ENCODE measurements at places on chromosomes 5 and 9.

- DNase-seq, result no peak
Measured at GRCh38 chr9:89864257-89864656, 259.4 kb downstream of the GADD45G start.

- peak; percentile 98 for DNase-seq
Measured at GRCh38 chr9:125763394-125763801, 16.2 kb downstream of the PBX3 start.

DNA sequence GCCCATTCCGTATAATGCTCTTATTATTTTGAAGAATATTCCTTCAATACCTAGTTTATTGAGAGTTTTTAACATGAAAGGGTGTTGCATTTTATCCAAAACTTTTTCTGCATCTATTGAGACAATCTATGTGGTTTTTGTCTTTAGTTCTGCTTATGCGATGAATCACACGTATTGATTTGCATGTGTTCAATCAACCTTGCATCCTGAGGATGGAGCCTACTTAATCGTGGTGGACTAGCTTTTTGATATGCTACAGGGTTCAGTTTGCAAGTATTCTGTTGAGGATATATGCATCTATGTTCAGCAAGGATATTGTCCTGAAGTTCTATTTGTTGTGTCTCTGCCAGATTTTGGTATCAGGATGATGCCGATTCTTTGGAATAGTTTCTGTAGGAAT is 1070.3 kb upstream of the CDH18 start:
- no peak for DNase-seq

DNA sequence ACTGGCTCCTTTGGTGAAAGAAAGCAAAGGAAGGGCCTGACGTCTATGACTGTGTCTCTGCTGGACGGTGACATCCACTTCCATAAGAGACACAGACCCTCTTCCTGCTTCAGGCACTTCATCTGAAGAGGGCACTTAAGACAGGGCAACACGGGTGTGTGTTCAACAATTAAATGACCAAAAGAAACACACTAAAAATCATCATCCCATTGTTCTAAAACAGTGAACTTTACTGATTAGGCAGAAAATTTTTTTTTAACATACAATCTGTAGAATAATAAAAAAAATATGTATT is 58.5 kb downstream of the GOLM1 start:
- DNase-seq, result no peak

- DNase-seq, result no peak
Measured at GRCh38 chr9:113753398-113754119, 122.5 kb upstream of the ZNF618 start.

GRCh38 chr9:93058355-93059010 is at the start of gene SUSD3:
TSS of gene SUSD3 (plus strand) at chr9:93058701. CDS start at chr9:93058743, 42 bp downstream.
- DNase-seq, result no peak

DNA sequence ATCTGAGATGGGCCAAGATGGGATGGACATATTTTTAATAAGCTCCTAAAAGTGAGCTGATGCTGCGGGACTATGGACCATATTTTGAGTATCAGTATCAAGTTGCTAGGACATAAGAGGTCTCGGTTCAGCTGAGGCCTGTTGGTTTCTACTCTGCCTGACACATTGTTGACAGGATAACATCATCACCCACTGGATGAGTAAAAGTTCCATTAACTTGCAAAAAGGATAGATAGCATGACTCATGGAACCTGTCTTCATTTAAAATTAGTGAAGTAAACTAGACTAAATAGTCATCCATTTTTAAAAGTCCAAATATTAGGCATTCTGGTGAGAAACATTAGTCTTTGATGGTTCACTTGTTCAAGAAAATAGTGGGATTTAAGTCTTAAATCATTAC is 33.3 kb downstream of the PARP8 start:
- DNase-seq, result no peak

DNA sequence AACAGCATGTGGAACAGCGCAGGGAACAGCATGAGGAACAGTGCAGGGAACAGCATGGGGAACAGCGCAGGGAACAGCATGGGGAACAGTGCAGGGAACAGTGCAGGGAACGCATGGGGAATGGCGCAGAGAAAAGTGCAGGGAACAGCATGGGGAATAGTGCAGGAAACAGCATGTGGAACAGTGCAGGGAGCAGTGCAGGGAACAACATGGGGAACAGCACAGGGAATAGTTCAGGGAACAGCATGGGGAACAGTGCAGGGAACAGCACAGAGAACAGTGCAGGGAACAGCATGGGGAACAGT is 2.0 kb downstream of the LCN8 start:
- no peak for DNase-seq

DNA sequence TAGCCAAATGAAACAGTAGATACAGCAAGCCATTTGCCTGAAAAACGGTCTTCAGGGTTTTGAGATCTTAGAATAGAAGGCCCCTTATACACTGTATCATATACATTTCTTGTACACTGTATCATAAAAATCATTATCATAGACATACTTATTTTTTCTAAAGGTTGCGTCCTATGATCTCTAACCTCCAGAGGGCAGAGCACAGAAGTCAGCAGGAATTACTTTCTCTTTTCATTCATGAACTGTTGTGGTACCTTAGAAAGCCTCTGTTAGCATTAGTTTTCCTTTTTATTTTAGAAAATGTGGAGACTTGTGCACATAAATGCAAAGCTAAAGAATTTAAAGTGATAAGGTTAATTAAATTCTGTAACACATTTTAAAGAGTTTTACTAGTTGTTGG is 115.4 kb downstream of the OXCT1 start:
- no peak for DNase-seq

- no peak for DNase-seq
Measured at GRCh38 chr9:107142896-107143603, 140.0 kb upstream of the RAD23B start.

DNA sequence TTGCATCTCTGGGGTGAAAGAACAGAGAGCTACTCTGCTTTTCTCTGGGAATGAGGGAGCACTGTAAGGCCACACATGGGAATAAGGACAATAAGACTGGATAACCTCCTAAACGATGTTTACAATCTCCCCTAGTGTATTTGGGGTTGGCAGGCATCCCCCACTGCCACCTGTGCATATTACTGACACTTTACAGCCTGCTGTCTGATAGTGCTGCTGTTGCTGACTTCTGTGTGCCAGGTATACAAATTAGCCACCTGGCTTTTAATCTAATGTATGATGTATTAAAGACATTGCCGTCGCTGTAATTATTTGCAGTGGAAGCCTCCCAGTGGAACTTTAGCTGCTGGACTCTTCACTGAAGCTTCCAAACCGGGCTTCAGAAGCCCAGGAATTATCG is 4.4 kb upstream of the SHISAL2B start:
- no peak for DNase-seq

DNA sequence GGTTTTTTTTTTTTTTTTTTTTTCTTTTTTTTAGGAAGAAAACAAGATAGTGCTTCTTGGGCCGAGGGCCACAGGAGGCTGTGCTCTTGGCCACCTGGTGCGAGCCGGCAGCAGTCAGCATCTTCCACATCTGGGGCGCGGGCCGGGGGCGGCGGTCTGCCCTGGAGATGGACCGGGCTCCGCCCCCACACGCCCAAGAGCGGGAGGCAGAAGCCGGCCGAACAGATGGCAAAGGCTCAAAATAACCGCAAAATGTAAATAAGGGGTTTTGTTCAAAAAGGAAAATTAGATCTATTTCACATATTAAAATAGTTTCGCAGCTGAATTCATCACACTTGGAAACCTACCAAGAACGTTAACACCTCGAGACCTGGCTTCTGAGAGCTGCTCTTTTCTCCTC is 51.5 kb upstream of the UBAC1 start:
- DNase-seq, result no peak

DNA sequence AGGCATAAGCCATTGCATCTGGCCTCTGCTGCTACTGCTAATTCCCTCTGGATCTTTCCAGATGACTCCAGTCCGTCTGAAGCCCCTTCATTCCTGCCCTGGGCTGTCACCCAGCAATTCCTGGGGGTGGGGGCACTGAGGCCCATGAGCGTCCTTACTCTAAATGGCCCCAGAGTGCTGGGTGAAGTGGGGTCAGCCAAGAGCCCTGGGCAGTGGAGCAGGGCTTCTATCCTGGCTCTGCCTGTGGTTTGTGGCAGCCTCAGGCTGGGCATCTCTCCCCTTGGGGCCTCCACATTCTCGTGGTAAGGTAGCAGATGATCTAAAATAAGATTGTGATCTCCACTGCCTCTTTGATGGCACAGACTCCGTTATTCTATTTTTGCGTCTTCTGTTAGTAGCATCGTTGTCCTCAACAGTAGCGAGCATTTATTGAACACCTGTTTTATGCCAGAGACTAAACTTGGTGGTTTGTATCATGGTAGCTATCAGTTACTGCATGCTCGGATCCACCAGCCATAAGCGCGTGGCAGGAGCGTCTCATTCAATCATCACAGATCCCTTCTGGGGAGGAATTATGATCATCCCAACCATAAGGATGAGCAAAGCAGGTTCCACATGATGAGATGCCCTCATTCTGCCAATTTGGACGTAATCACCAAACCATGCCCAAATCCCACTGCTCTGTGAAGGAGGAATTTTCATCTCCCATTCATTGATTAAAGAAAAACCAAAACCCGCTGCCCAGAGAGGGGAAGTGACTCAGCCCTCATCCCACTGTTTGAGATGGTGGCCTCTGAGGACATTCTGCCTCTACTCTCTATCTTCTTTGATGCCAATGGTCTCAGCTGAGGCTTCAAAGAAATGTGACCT is 21.9 kb upstream of the DUSP1 start:
- no peak for DNase-seq

GRCh38 chr9:121199921-121200320 is 1.7 kb downstream of the RAB14 start:
- DNase-seq, result no peak

- no peak for DNase-seq
Measured at GRCh38 chr9:11257992-11258391, 645.2 kb upstream of the PTPRD start.

- no peak for DNase-seq
Measured at GRCh38 chr9:115469841-115470240, 351.9 kb upstream of the TNC start.

DNA sequence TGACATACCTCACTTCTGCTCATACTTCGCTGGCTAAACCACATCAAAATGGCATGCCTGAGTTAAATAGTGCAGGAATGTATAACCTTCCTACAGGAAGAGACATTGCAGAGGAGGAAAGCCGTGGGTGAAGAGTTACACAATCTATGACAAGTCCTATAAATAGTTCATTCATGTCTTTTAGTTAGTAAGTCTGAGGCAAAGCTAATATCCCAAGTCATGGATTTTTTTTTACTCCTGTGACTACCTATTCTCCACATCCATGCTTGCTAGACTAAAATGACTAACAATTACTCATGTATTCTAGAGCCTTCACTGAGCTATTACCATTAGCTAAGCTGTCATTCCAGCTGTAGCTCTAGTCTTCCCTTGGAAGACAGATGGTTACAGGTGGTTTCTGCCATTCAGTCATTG is 391.3 kb downstream of the NR2F1-AS1 start:
- no peak for DNase-seq

- DNase-seq, result no peak
Measured at GRCh38 chr9:34988218-34989002, 1.1 kb upstream of the DNAJB5 start.

DNA sequence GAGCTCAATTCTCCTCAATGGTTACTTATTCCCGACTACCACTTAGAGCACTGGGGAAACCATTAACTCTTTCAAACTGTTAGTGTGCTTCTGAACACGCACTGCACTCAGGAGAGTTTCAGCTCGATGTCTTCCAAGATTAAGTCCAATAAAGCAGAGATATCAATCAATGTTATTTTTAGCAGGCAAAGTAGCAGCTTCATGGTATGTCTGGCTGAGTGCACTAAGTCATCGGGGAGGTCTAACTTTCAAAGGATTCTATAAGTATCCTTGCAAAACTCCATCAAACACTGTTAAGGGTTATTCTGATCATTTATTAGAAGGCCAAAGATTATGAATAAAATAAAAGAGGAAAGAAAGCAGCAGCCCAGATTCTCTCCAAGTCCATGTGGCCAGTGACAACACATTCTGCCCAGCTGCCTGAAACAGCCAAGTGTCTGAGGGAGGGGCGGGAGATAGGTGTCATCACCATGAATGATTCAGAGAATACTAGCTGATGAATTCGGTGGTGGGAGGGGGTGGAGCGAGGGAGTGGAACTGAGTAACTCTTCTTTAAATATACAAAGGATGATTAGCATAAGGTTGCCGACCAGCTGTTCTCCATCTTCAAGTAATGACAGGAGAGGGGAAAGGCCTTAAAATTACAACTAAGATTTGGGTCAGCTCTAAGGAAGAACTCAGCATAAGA is 21.3 kb downstream of the NREP start:
- DNase-seq, result peak; percentile 94

DNA sequence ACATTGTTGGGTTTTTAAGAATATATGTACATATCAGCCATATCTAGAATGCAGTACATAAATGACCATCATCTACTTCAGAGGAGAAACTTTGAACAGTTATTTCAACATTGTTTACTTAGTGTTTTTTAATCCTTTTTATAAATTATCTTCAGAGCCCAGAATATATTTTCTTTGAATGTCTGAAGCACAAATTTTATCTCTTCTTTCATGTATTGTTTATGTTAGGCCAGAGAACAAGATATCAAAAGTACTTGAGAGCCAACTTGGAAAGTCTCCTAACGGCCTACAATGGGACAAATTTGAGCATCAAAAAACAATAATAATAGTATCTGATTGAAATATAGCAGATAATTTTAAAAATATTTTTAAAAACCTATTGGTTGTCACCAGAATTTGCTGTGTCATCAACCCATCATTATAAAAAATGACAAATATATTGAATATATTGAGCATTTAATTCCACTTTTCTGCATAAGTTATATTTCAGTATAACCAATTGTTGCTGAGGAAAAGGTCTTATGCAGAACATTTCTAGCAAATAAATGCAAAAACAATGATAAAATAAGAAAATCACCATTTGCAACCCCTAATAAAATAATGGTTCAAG is 67.5 kb upstream of the CCNG1 start:
- DNase-seq, result no peak

GRCh38 chr9:107487521-107488374 is 1.8 kb downstream of the KLF4 start:
- no peak for DNase-seq

DNA sequence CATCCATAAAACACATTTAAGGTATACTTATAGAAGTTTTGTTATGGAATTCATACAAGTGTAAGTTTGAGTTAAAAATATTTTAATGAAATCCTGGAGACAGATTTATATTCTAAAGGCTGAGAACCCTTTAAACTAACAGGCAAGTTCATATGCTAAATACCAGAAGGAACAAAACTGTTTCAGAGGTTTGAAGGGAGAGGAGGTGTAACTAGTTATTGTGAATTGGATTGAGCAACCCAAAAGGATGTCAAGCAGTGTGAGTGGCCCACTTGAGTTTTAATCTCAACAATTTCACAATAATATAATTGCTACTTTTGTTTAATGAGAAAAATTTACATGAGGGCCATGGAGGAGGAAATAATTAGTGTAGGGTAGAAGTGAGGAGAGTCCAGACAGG is 348.5 kb upstream of the ACTBL2 start:
- DNase-seq, result no peak

DNA sequence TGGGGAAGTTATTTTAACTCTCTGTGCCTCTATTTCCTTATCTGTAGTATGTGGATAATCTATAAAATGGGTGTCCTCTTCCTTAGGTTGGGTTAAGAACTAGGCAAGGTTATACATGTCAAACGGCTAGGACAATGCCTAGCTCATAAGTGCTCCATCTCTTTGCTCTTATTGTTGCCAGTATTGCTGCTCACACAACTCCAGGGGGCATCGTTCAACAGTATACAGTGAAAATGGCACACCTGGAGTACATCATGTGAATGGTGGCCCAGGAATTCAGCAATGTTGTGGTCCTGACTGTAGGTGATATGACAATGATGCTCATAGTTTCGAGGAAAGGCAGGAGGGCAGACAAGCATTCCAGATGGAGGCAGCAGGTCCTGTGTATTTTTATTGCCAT is 30.1 kb downstream of the SLIT3 start:
- DNase-seq, result no peak
